ENCODE measurements at places on chromosomes 11 and 22.

GRCh38 chr11:31922450-31922849 lies 111.3 kb upstream of the PAX6 start:
- no peak for DNase-seq

- DNase-seq = no peak
Measured at GRCh38 chr22:50468626-50469025, 6.2 kb downstream of the SBF1 start.

- DNase-seq = no peak
Measured at GRCh38 chr11:85960678-85961077, 105.5 kb downstream of the CCDC83 start.

DNA sequence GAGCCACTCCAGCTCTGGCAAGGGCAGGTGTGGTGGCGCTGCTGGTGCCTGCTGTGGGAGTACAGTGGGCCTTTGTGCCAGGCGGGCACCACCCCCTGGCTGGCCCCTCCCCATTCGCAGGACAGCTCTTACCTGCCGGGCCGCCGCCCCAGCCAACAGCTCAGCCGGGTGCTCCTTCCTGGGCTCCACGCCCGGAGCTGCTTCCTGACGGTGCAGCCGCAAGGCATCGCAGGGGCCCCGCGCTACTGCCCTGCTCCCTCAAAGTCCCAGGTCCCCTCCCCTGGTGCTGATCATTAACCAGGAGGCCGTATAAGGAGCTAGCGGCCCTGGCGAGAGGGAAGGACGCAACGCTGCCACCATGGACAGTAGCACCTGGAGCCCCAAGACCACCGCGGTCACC lies at the start of gene SLC5A1:
TSS of gene SLC5A1 (plus strand) at position 338 of the 400 bp plus-strand sequence. CDS start at position 359, 21 bp downstream.
- DNase-seq = no peak

DNA sequence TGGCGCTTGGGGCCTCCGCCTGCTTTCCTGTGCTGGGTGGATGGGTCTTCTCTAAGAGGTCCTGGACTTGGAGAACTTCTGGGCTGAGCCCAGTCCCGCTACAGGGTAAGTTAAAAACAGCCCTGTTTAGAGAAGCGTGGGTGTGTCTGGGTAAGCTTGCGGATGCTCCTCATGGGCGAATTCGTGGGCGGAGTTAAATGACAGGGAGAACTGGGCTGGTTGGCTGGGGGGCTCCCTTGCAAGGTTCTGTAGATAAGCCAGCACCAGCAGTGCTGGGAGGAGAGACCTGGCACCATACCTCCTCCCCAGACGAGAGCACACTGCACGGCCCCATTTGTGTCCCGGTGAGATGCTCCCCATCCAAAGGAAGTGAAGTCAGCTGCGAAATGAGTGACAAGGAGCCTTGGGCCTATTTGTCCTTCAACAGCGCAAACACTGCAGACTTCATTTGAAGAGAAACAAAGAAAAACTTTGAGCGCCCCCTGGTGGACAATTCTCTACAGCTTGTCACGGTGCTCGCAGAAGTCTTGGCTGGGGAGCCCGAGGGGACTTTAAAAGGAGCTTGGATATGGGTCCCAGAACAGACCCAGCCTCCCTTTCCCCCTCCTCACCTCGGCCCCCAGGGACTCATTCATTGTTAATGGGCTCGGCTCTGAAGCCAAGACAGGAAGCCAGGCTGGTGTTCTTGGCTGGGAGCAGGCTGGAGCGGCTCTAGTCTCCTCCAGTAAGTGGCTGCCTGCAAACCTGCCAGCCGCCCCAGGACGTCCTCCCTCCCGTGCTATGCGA lies 39.5 kb downstream of the TP53I11 start:
- peak; percentile 39 for DNase-seq

DNA sequence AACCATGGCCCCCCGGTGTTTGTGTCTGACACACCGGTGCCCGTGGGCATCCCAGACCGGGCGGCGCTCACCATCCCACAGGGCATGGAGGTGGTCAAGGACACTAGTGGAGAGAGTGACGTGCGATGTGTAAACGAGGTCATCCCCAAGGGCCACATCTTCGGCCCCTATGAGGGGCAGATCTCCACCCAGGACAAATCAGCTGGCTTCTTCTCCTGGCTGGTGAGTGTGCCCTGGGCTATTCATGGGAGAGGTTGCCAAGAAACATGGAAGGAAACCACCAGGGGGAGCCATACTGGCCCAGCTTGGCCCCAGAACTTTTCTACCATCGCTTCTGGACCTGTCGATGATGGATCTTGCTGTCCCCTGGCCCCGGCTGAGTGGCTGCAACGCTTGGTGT lies 36.5 kb downstream of the PRDM11 start:
- no peak for DNase-seq

DNA sequence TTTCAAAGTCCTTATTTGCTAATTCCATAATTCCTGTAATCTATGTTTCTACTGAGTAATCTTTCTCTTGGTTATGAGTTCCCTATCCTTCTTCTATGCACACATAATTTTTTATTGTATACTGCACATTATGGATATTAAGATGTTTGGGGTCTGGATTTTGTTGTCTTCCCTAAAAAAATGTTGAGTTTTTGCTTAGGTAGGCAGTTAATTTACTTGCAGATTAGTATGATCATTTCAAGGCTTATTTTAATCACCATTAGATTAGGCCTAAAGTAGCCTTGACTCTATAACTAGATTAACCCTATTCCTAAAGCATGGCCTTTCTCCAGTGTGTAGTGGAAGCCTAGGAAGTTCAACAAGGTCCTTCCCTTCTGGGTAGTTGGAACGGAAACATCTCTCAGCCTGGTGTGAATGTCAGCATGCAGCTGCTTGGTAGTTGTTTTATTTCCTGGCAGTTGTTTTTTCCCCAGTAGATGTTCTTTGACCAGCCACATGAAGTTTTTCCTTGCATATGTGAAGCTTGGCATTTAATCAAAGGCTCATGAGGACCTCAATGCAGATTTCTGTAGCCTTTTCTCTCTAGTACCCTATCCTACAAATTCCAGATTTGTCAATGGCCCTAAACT lies 419.3 kb upstream of the NARS2 start:
- DNase-seq = no peak

DNA sequence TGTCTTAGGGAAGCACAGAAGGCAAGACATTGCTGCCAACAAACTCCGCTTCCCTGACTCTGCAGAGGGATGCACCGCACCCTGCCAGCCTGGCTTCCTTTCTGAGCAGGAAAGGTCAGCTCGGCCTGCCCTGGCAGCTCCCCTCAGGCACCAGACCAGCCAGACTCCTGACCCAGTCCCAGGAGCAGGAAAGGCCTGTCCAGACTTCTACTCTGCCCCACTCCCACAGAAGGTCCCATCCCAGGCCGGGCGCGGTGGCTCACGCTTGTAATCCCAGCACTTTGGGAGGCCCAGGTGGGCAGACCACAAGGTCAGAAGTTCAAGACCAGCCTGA lies 17.7 kb downstream of the ARRB1 start:
- DNase-seq = no peak

DNA sequence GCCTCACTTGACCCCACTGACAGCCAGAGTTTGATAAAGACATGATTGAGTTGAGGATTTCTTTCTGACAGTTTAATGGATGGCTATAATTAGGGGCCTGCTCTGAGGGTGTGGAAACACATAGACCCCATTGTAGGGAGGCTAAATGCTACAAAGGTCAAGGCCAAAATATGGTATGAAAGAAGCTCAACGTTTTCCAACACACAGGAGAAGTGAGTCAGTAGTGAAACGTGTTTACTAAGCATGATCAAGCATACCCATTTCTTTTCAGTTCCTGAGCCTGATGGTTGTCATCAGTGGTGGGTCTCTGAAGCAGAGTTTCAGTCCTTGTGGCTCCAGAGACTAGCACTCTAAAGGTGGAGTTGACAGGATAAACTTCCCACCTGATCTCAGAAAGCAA lies 69.7 kb downstream of the SNX19 start:
- no peak for DNase-seq

GRCh38 chr22:22892096-22893052 lies 4.8 kb downstream of the IGLL5 start:
- DNase-seq = no peak

- no peak for DNase-seq
Measured at GRCh38 chr22:18103527-18104269, 6.9 kb upstream of the TUBA8 start.

DNA sequence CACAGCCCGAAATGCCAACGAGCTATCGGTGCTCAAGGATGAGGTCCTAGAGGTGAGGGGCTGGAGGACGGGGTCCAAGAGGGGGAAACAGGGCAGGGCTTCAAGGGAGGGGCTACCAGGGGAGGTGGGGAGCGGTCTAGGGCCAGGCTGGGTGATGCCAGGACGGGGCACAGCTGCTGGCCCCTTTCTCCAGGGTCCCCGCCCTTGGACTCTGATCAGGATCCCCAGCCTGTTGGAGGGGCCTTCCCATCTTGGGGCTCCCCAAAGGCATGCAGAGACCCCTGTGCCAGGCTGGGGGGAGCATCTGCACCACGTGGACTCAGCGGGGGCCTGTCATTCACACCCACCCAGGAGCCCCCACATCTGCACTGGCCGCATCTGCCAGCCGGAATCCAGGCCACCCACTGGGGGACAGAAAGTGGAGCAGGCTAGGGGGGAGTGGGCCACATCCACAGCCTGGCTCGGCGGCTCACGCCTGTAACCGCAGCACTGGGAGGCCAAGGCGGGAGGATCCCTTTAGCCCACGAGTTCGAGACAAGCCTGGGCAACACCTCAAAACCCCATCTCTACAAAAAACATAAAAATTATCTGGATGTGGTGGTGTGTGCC lies 18.9 kb downstream of the EPS8L2 start:
- no peak for DNase-seq

GRCh38 chr11:45500451-45500850 lies 165.0 kb downstream of the CHST1 start:
- no peak for DNase-seq

DNA sequence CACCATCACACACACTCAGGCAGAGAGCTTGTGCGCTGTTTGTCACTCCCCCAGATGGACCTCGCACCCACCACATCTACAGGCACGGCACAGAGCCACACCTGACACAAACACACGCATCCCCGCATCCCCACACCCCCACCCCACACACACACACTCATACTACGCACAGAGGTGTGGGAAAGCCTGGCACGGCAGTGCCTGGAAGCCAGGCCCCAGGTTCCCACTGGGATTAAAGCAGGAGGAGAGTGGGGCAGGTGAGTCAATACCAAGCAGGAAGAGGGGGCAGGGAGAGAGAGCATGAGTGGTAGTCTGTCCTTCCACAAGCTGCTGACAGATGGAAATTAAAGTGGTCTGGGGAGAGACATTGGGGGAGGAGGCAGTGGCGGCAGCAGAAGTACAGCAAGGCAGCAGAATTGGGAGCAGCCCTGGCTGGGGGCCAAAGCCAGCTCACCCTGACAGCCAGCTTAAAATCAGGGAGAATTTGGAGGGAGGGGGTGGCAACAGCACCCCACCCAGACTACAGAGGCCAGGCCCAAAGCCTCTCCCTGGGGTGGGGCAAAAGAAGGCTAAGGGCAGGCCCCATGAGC lies 20.7 kb downstream of the TNKS1BP1 start:
- no peak for DNase-seq

- DNase-seq = no peak
Measured at GRCh38 chr11:10328314-10329098, 23.6 kb downstream of the ADM start.

DNA sequence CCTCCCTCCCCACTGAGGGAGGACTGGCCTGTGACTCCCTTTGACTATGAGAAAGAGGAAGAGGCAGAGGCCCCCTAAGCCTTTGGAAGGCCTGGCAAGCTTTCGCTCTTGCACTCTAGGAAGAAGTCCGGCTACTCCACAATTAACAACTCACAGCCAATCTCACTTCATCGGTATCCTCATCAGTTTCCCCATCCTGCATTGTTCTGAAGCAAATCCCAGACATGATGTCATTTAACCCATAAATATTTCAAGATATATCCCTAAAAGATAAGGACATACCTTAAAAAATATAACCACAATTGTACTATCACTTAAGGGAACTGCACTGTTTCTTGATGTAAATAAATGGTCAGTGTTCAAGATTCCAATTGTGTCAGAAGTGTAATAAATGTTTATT lies 63.1 kb downstream of the CWC15 start:
- no peak for DNase-seq

DNA sequence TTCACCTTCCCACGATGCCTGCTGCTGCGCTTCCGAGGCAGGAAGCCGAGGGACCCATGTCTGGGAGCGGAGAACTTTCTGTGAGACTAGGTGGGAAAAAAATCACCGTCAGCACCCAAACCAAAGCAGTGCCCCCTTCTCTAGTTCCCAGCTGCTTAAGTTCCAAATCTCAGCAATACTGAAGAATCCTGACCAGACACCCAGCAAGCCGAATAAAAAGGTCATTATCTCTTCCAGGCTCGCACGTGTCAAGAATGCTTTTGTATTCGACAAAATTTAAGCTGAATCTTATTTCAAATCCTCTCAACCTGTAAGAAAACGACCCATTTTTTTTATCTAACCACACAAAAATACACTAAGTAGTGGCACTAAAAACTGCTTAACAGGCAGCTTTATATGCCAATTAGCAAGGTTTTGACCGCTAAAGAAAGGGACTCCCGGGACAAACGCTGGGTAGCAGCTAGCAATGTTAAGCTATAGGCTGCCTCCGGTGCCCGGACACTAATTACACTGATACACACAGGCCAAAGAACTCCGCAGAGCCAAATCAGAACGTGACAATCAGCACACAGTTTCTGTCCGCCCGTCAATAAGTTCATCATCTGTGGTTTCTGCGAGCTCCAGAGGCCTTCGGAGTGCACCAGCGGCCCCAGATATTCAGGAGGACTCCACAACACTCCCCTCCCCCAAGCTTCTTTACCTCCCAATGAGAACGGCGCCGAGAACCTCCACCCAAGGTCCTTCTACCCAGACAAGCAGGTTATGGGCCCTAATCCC lies 728 bp downstream of the RPL3 start:
- peak; percentile 51 for DNase-seq

GRCh38 chr11:108221371-108221770 lies 1.1 kb downstream of the NPAT start:
- no peak for DNase-seq

GRCh38 chr22:19678949-19679521 lies 35.3 kb upstream of the SEPTIN5 start:
- DNase-seq = no peak

DNA sequence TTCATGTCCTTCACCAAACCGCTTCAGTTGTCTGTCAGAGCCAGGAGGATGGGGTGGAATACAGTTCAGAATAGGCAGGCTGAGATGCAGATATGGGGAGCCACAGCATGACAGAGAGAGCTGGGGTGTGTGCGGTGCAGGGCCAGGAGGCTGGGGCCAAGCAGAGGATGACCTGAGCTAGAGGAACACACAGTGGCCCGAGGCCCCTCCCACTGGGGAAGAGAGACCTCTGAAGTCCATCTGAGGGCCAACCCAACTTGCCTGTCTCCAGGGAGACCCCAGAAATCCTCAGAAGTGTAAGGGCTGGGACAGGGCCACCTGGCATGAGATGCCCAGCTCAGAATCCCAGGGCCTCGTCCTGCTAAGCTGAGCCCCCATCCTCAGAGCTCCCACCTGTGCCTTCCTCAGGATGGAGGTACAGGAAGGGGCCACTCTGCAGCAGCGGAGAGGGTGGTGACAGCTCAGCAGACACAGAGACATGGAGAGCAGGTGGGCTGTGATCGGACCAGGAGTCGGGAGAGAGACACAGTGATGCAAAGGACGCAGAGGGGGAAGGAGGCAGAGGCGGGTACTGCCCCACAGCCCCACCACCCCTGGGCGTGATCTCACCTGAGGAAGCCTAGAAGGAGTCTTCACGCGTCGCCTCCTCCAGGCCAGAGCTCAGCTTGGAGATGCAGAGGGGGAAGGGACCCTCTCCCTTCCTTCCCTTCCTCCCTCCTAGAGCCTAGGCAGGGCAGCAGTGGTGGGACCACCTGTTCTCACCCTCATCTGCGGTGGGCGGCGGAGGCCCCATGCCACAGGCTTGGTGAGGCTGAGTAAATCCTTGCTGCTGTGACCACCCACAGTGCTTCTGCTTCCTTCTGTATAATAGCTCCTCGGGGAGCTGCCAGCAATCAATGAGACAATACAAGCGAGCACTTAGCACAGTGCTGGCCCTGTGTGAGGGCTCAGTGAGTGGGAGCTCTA lies 9.1 kb upstream of the TUB start:
- DNase-seq = no peak

Data from substantia nigra (tissue), 51 donors.